Activated T-helper 17 cell treated with anti-CD3 and anti-CD28 coated beads, Interleukin-2, amount 50 U/mL, for 72 hours (primary cell): ENCODE measurements at places on chromosomes 12 and 14. TPM values are rescaled to one million over a fixed set of nuclear protein-coding genes. Genes with fewer than 3 reads are reported as not detected.

The PPP1CC gene
- total RNA-seq = 259 TPM

The TDRD9 gene
- 0.95 TPM for total RNA-seq

The SBNO1 gene
- total RNA-seq = 64.0 TPM

The TSPAN8 gene
- total RNA-seq = not detected

DNA sequence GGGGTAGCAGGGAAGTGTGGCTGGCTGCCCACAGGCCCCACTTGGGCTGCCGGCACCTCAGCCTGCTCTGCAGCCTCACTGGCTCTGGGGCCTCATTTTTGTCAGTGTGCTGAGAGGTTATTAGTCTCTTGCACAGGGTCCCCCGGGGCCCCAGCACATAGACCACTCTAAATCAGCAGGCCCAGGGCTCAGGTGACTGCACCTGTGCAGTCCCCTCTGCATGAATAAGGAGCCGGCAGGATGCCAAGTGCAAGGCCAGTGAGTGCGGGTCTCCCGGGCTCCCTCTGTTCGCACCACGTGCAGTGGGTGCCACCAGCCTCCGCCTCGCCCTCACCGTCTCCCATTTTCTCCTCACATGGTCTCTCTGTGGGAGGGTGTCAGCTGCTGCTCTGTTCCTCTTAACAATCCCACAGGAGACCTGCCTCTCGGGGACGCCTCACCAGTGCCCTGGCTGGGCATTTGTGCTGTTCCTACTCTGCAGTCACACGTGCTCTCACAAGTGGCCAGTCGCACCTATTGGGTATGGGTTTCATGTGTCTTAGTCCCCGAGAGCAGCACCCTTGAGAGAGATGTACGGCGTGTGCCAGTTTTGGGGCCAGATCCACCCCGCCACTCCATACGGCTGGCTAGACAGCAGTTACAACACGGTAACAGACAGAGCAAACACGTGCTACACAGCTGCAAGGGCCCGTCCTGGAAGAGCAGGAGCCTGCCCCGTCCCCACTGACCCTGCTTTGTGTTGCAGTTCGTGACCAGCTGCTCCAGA lies 40.4 kb downstream of the MMAB start:
- H3K4me1 ChIP-seq = no peaks in the 10 kb centered on the region
- no peak overlapping the region for H3K27ac ChIP-seq
- no peak for ATAC-seq
- H3K4me3 ChIP-seq = no peak overlapping the region
- H3K36me3 ChIP-seq = peaks cover 44% of the 10 kb centered on the region

- H3K27me3 ChIP-seq = no peaks in the 10 kb centered on the region
- no peak overlapping the region for H3K4me3 ChIP-seq
- H3K27ac ChIP-seq = no peak overlapping the region
- no peak for ATAC-seq
- H3K4me1 ChIP-seq = peaks cover 19% of the 10 kb centered on the region
Observed at GRCh38 chr12:45669792-45670191, 59.7 kb upstream of the ARID2 start.

- H3K27me3 ChIP-seq = peaks cover 4% of the 10 kb centered on the region
- no peak overlapping the region for H3K27ac ChIP-seq
- H3K4me1 ChIP-seq = peaks cover 5% of the 10 kb centered on the region
- no peaks in the 10 kb centered on the region for H3K36me3 ChIP-seq
- H3K4me3 ChIP-seq = no peak overlapping the region
Observed at GRCh38 chr14:72686101-72686500, 207.8 kb downstream of the DPF3 start.

DNA sequence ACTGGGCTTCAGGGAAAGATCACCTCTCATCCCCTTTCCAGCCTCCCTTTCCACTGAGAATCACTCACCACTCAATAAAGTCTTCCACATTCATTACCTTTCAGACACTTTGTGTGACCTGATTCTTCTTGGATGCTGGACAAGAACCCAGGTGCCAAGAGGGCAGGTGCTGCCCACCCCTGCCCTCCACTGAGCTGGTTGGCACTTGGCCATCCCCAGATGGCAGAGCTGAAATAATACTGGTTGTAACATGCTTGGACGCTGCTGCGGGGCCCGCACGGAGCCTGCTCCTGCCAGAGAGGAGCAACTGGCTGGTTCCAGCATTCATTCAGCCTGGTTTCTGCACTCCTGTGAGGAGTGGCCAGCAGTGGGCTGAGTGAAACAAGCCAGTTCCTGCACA lies 386.7 kb upstream of the CCDC196 start:
- H3K27me3 ChIP-seq = peaks cover 10% of the 10 kb centered on the region
- ATAC-seq = no peak
- H3K27ac ChIP-seq = no peak overlapping the region
- H3K36me3 ChIP-seq = no peaks in the 10 kb centered on the region
- no peaks in the 10 kb centered on the region for H3K4me1 ChIP-seq

- H3K4me3 ChIP-seq = no peak overlapping the region
- H3K27me3 ChIP-seq = peaks cover 8% of the 10 kb centered on the region
- H3K36me3 ChIP-seq = no peaks in the 10 kb centered on the region
- H3K4me1 ChIP-seq = no peaks in the 10 kb centered on the region
- no peak for ATAC-seq
- H3K27ac ChIP-seq = no peak overlapping the region
Observed at GRCh38 chr12:116894913-116895312, 13.7 kb upstream of the HRK start.

GRCh38 chr12:111192647-111193046 lies 176.2 kb downstream of the PHETA1 start:
- H3K4me1 ChIP-seq = no peaks in the 10 kb centered on the region
- no peak overlapping the region for H3K27ac ChIP-seq
- no peak overlapping the region for H3K4me3 ChIP-seq
